Activated T-cell treated with anti-CD3 and anti-CD28 coated beads for 48 hours (primary cell): ENCODE measurements at places on chromosomes 2 and 18.

- DNase-seq = no peak
Measured at GRCh38 chr18:59056706-59057492, 82.8 kb upstream of the SEC11C start.

- DNase-seq = no peak
Measured at GRCh38 chr2:198044777-198045176, 240.4 kb downstream of the PLCL1 start.

GRCh38 chr2:8103085-8103708 lies 578.7 kb upstream of the ID2 start:
- DNase-seq = no peak

DNA sequence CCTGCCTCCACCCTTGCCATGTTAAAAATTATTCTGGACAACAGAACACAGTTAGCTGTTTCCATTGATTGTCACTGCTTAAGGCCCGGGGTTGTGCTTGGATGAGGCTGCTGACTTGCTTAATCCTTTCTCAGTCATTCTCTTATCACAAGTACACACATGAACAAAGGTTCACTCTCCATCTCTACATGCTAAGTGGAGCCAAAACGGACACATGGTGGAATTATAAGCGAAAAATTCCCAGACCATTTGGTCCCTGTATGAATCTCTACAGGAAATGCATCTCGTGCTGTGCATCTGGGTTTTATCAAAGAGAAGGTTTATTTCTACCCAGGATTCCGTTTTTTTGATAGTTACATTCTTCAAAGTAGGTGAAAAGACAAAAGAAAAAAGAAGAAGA lies 177.5 kb upstream of the ETAA1 start:
- DNase-seq = no peak

DNA sequence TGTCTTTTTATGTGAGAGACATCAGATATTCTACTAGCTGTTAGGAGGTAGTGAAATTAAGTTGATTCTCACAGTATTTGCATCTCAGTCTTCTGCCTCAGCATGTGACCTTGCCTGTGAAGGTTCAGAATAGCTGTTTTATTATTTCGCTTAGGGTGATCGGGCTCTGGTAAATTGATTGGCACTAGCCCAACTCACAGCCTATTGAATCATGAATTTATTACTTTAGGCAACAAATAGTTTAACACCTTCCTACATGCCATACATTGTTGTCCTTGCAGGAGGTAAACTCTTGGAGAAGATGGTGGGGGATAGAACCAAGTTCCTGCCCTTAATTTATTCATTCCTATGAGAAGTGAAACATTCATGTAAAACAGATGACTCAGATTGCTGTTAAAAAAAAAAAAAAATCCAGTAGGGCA lies 101.9 kb downstream of the GPD2 start:
- no peak for DNase-seq

DNA sequence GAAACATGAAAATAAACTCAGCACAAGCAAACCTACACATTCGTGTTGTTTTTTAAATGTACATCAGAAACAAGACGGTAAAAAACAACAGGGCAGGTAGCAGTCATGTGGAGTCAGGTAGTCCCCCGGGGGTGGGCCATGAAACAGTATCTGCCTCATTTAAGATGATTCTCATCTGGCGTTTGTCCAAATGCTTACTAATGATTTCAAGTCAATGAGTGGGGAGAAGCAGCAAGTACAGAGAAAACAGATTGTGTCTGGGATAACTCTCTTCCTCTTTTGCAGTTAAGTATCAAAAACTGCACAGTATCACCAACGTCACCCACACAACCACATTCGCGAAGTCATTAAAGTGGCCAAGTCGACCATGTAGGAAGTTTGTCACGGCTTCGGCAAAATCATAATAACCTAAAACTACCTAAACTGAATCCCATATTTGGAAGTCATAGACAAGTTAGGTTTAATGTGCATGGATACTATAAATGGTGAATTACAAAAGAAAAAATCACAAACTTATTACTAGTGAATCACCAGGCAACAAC lies 1.3 kb downstream of the LAPTM4A start:
- no peak for DNase-seq

GRCh38 chr2:152062125-152063091 lies 36.4 kb downstream of the CACNB4 start:
- DNase-seq = no peak

GRCh38 chr2:2642906-2643890 lies 312.1 kb upstream of the MYT1L start:
- no peak for DNase-seq

DNA sequence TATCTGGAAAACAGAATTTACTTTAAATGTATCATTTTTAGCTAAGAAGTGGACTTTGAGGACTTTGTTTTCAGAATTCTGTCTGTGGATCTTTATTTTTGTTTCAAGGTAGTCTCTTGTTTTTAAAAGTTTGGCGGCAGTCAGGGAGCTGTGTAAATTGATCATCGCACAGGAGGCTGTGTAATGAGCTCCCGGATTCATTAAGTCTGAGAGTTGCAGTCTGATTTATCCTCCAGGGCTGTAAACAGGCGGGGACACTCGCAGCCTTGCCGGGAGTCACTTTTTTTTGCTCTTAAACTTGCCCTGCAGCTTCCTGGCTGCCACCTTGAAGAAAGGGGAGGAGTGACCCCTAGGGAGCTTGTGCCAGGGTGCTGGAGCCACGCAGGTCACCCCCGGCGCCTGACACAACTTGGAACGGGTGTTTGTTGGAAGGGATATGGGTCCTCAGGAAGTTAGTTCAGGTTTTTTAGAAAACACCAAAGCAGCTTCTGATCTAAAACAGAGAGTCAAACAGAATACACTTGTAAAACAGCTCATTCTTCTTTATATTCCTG lies 76.2 kb downstream of the DCDC2C start:
- DNase-seq = no peak

GRCh38 chr2:120546048-120546864 lies 189.4 kb upstream of the GLI2 start:
- DNase-seq = no peak

- DNase-seq = no peak
Measured at GRCh38 chr2:9738062-9738461, 105.2 kb upstream of the TAF1B start.

DNA sequence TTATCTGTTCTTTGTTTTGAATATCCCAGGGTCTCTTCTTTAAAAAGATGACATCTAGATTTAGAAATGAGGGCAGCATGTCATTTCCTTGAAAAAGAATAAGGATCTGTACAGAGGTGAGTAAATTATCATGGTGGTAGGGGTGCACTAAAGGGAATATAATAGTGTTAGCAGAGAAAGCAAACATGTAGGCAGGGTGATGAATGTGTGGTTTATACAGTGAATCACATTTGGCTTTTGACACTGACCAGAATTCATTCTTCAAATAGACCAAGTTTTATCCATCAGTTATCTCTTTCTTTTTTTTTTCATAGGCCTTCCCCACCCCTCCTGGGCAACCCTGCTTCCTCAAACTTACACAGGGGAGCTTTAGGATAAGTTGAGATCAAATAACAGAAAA lies 184.5 kb upstream of the LRP1B start:
- DNase-seq = no peak

DNA sequence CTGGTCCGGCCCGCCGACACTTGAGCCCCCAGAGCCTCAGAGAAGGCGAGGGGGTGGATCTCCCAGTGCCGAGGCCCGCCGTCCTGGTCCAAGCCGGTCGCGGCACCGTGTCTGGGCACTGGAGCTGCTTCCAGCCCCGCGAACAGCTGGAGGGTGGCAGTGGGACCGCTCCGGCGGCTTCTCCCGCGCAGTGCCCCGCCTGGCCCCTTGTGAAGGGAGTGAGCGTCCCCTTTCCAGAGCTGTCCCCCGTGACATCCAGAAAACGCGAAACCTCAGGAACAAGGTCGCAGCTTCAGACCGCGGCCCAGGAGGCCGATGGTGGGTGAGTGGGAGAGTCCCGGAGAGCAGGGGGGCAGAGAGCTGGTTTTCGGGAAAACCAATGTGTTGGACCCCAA lies 579 bp upstream of the EMX1 start:
- DNase-seq = no peak

DNA sequence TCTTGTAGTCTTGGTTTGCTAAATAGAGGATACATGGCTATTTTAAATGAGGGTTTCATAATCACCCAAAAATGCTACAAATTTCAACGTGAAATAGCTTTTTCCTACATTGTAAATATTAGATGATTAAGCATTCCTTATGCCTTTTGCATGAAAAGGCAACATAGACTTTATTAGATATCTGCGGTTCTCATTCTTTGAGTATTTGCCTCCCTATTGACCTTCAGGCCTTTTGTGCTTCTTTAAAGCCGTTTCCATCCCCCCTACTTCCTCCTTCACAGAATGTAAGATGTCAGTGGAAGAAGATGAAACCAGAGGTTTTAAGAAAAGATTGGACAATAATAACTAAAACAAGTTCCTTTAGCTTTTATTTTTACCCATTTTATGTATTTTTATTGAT lies 144.1 kb downstream of the UBE2E3 start:
- DNase-seq = no peak

- DNase-seq = no peak
Measured at GRCh38 chr18:59357928-59358327, 1.1 kb downstream of the LMAN1 start.

GRCh38 chr2:15894481-15895144 lies 45.7 kb upstream of the MYCN start:
- DNase-seq = no peak

DNA sequence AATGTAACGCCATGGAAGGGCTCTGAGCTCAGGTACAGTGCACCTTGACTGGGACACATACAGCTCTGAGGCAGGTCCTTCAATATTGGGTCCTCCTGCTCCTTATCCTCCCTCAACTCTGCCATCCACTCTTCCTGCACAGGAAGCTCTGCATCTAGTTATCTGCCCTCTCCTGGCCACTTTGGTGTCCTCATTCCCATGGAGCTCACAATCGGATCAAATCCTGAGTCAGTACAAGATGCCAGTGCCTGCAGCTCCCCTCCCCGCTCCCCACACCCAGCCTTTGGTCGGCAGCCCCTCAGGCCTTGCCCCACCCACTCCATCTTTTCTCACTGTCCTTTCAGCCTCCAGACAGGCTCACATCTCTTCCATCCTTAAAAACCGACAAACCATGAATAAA lies 58.0 kb downstream of the LRRFIP1 start:
- DNase-seq = no peak

GRCh38 chr2:23761638-23762037 lies 165.3 kb downstream of the ATAD2B start:
- DNase-seq = no peak

GRCh38 chr2:12498704-12499103 lies 218.0 kb upstream of the TRIB2 start:
- no peak for DNase-seq

- no peak for DNase-seq
Measured at GRCh38 chr2:228549441-228550007, 368.0 kb upstream of the SPHKAP start.

- DNase-seq = no peak
Measured at GRCh38 chr2:193963472-193964119, 1693.4 kb upstream of the SLC39A10 start.

DNA sequence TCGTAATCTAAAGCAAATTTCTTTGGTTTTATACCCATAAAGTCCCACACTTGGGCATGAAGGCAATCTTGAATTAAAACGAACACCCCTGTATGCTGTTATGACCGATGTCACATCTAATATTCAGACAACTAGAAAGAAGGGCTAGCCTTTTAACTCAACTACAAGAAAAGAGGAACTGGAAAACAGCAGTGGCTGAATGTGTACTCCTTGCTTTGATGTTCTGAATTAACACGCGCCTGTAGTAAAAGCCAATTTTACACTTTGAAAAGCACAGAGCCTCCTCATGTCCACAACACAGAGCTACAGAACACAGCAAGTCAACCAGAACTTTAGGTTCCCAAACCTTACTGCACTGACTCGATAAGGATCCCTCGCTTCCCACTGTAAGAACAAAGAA lies 147.6 kb downstream of the HDAC4 start:
- no peak for DNase-seq

- DNase-seq = no peak
Measured at GRCh38 chr2:231928901-231929725, 2.9 kb upstream of the NPPC start.

DNA sequence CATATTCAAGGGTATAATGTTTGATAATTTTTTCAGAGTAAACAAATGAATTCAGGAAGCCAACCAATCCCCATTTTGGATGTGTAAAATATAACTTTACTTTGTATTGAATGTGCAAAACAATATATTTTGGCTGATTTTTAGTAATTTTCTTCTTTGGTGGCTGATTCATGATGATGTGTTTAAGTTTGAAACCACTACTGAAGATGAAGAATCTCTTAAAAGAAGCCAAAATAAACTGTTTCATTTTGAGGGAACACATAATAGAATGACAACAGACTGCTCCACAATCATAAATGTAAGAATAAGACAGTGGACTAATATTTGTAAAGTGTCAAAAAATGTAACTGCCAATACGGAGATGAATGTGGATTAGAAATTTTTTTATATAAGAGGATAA lies 52.5 kb upstream of the TRIM43 start:
- no peak for DNase-seq

DNA sequence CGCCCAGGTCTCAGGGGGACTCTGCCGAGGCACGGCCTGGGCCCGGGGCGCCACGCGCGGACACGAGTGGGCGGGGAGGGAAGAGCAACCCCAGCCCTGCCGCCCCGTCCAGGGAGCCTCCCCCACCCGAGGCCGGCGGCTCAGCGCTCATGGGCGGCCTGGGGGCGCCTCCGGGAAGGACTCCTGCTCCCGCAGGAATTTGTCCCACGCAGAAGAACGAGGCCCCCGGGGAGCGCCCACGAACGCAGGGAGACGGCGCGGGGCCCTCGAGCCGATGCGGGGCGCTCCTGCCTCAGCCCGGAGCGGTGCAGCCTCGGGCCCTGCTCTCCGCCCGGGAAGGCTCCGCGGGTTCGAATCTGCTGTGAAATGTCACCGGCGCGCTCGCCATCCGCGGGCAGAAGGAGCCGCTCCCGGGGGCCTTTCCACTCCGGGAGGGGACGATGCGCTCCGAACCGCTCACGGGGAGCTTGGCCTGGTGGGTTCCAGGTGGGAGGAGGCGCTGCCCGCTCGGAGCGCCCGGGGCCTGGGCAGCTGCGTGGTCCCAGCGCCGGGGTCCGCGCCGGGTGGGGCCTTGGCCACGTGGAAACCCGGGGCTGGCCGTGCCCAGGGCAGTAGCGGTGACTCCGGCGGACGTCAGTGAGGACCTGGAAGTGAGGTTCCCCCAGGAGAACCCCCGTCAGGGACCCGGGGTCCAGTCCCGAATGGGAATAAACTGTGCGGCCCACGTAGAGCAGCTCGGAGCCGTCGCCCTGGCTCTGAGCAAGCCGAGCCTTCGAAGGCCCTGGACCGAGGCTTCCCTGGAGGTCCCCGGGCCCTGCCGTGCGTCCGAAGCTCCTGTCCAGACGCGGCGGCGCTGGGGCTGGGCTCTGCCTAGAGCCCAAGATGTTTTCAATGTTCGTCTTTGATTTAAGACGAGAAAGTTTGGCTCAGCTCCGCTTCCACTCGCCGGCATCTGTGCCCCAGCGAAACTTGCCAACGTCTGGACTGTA lies 41.4 kb upstream of the CTDP1 start:
- DNase-seq = no peak

- DNase-seq = peak; percentile 45
Measured at GRCh38 chr2:240586919-240587800, 626 bp downstream of the CAPN10 start.

GRCh38 chr18:51666763-51667191 lies 469.3 kb upstream of the MEX3C start:
- no peak for DNase-seq

GRCh38 chr2:102342888-102343287 lies 12.7 kb upstream of the IL18R1 start:
- DNase-seq = no peak

- DNase-seq = no peak
Measured at GRCh38 chr2:222518570-222519381, 94.4 kb downstream of the SGPP2 start.
